ENCODE measurements at places on chromosomes 4 and X.
A peak's percentile ranks its signal among the peaks of the same experiment; 100 is the strongest.

DNA sequence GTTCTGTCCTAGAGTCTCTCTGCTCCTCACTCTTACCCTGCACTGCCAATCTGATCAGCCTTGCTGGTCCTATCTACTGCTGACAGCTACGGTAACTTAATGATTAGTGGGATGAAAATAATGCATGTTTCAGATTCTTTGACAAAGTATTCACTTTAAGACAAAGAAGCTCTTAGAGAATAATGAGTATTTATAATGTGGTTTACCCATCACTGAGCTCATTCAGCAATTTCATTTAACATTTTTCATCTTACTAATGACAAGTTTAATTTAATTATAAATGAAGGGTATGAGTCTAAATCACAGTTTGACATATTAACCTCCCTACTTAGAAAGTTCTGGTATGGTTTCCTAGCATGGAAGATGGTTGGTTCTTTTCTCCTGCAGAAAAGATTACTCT lies 428.2 kb downstream of the ADGRL3 start:
- DNase-seq: no peak

DNA sequence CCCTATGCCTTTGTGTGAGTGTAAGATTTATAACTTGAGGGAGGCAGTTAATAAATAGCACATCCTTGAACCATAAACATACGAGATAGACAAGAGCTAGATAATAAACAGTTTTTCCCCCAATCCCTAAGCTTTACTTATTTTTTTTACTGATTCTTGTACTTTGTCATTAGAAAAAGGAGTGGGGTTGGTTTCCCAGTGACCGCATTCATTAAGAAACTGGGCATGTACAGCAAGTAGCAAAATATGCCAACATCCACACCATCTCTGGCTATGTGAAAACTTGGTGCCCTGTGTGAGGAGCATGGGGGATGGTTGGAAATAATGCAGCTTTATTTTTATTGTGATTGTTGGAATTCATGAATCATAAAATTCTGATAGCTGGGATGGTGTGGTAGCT lies 176.2 kb downstream of the CBR4 start:
- no peak for DNase-seq

- peak; percentile 0 for DNase-seq
Measured at GRCh38 chrX:30653415-30654131, at the start of gene GK. Gene GK (plus strand): TSS chrX:30653423. CDS start chrX:30653538, 115 bp downstream.

- no peak for DNase-seq
Measured at GRCh38 chrX:53091354-53091753, 2.6 kb upstream of the KANTR start.

DNA sequence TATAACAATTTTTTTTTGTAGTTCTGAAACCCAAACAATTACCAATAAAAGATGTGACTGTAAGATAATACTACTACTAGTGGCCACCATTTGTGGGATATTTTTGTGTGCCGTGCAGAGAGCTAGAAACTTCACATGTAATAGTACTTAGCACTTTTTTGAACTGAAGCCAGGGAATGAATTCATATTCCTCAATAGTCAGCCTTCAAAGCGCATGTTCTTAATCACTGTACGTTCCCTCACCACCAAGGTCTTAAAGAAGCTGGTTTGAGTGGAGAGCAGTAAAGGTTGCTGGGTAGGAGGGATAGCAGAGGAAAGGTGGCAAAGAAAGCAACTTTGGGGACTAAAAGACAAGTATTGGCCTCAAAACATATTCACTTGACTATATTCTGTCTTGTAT lies 9.6 kb upstream of the RUFY3 start:
- no peak for DNase-seq

DNA sequence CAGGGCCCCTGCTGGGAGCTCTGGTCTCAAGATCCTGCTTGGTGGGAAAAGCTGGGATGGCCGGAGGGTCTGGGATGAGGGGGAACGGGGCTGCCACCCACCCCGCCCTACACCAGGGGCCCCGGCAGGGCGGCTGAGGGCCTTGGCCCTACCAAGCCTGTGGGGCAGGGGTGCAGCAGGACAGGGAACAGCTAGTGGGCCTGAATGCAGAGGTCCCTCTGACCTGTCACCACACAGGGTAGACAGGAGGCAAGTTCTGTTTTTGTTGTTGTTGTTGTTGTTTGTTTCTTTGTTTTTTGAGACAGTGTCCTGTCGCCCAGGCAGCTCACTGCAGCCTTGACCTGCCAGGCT lies 332 bp upstream of the RENBP start:
- DNase-seq: no peak

GRCh38 chrX:137563681-137564651 lies 2.0 kb upstream of the ZIC3 start:
- no peak for DNase-seq

DNA sequence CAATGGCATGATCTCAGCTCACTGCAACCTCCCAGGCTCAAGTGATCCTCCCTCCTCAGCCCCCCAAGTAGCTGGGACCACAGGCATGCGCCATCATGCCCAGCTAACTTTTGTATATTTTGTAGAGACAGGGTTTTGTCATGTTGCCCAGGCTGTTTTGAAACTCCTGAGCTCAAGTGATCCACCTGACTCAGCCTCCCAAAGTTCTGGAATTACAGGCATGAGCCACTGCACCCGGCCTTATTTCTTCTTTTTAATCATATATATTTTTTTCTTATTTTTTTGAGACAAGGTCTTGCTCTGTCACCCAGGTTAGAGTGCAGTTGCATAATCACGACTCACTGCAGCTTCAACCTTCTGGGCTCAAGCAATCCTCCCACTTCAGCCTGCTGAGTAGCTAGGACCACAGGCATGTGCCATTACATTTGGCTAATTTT lies 184.0 kb downstream of the TSPAN5 start:
- DNase-seq: no peak

- no peak for DNase-seq
Measured at GRCh38 chr4:72983709-72984108, 85.8 kb downstream of the COX18 start.

DNA sequence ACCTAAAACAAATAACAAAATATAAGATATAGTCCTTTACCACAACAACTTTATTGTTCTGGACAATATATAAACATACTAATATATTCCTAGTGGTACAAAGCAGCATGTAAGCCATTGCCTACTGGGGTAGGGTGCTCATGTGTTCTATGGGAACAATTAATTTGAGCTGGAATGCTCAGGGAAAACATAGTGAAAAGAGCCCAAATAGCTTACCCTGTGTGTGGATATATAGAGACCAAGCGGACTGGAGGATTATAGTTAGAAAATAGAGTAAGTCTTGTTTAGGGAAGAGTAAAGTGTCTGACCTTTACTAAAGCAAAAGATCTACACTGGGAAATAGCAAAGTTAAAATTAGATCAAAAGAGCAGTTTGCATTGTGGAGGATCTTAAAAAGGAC lies 64.8 kb downstream of the MAD2L1 start:
- no peak for DNase-seq

GRCh38 chr4:13963601-13964000 lies 336.1 kb upstream of the BOD1L1 start:
- no peak for DNase-seq

DNA sequence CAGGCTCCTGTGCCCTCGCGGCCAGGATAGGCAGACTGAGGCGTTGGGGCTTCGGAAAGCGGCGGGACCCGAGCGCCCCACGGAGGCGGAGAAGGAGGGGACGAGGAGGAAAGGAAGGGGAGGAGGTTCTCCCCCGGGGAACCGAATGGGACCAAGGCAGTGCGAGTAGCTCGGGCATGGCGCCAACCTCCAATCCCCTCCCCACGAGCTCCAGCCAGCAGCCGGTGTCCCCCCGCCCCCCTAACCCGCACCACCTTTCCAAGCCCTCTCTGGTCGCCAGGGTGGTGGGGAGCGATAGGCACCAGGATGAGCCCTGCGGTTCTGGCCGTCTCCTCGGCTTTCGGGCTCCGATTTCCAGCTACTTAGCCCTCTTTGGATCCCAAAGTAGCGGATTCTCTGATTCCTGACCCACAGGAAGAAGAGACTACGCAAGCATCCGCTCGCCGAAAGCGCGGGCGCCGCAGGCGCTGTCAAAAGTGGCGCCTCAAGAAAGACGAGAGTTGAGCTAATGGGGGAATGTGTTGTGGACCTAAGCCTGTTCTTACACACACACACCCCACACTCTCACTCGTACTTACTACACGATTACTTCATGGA lies 15.2 kb upstream of the ZIC3 start:
- DNase-seq: no peak

GRCh38 chr4:23298371-23298770 lies 591.5 kb downstream of the PPARGC1A start:
- DNase-seq: no peak
